ENCODE measurements at places on chromosomes 2 and 18.

DNA sequence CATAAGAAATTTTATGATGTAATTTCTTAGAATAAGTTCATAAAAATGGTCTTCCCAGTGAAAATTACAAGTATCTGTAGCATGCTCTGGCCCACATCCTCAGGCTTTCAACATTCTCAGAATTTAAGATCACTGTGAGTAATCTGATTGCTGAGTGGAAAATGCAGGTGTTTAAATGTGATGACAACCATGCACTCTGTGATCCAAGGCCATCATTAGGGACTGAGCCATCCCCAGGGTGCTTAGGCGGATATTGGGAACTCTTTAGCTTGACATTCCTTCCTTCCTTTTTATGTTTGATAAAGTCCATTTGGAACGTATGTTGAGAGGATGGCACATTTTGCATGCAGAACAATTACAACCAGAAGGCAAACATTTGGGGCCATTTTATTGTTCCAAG lies 95.5 kb downstream of the ARL4C start:
- DNase-seq, result no peak

GRCh38 chr2:11550901-11551568 lies 17.2 kb downstream of the GREB1 start:
- no peak for DNase-seq

DNA sequence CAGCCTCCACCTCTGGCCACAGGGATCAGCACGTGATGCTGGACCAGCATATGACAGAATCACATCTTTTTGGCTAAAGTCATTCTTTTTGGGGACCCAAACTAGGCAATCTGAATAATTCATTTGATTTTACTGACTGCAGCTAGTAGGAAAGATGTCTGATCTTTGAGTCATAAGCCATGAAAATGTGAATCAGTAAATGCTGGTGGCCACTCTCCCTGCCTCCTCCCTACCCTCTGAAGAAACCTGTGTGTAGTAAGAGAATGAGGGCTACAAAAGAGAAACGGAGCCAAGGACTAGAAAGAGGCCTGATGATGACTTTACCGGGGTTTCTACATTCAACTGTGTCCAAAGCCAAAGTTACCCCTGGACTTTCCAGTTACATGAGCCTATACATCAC lies 10.1 kb upstream of the LRPPRC start:
- DNase-seq, result no peak

DNA sequence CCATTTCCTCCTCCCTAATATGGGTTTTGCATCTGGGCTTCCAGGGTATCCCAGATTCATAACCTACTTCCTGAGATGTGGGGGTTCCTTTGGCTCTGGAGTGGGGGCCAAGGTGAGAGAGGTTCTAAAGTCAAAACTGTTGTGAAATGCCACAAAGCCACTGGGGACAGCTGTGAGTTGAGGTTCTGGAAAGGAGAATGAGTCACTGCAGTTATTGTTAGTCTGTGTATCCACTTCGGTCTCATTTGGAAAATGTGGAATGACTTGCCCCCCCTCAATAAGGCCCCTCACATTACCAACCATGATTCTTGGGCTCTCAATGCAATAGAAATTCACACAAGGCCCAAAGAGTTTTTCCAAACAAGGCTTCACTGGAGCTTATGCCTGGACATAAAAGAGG lies 51.1 kb upstream of the LGALSL start:
- no peak for DNase-seq

DNA sequence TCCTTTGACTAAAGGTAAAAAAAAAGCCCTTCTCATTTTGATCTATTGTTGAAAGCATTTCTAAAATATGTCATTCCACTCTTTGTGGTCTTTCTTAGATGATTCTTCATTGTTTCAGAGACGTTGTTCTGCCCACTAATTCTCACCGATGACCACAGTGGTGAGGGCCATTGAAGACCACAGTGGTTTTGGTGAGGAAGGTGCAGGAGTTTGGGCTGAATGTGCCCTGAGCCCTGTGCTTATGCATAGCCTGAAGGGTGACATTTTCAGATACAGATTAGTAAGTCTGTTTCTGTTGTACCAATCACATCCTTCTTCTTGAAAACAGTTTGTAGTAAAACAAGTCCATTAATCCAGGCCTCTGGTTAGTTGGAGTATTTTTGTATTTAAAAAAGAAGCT lies 251.3 kb upstream of the ATP5MC3 start:
- no peak for DNase-seq

DNA sequence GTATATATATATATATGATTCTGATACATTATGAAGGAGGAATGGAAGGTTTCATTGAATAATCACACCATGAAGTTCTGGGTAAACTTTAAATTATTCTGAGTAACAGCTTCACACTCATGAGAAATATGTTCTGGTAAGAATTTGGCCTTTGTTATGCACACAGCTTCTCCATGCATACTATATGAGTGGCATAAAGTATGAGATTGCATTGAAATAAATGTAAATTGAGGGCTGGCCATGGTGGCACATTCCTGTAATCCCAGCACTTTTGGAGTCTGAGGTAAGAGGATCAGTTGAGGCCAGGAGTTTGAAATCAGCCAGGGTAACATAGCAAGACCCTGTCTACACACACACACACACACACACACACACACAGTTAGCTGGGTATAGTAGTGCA lies 50.0 kb upstream of the ARL5A start:
- DNase-seq, result no peak

DNA sequence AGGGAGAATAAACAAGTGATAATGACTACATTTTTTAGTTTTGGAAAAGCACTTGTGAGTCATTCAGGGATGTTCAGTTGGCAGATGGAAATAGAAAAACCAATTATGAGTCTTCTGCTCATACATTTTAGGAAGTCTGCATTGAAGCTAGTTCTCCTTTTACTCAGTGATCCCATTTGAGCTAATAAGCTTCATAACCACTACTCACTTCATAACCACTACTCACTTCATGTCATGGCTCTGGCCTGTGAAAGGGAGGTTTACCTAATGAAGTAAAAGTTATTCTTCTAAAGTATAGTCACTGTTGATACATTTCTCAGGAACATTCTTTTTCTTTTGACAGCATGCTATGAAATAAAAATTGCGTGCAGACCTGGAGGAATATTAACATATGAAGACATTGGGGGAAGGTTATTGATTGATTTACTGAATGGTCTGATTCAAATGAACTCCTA lies 948.7 kb downstream of the TSN start:
- DNase-seq, result no peak

DNA sequence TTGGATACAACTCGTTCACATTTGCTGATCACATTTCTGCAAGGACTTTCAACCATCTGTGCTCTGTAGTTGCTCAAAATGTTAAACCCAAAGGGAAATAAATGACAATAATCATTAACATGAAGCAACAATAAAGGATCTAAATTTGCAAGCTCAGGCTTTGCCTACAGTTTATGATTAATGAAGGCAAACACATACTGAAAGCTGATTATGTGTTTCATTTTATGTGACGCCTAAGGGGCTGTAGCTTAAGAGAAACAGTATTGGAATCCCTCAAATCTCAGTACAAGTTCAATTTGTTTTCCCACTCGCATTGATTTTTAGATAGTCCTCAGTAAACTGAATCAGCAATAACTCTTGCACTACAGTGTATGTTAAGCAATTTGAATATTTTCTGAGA lies 160.3 kb upstream of the FSIP2 start:
- no peak for DNase-seq

DNA sequence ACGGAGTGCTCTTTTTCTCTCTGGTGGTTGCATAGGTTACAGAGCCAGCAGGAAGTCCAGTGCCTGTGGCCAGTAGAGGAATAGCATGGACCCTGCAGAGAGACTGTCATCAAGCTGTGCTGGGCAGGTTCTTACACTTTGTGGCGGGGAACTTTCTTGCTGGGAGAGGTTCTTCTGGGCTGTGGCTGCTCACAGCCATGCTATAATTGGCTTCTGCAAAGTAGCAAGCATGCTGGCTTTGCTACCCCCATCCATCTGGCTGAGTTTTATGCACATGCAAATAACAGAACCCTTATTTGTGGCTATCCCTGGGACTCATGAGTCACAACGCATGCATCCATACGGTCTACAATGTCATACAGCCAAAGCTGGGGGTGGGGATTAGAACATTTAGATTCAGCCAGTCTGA lies 68.9 kb downstream of the PLCL1 start:
- no peak for DNase-seq

DNA sequence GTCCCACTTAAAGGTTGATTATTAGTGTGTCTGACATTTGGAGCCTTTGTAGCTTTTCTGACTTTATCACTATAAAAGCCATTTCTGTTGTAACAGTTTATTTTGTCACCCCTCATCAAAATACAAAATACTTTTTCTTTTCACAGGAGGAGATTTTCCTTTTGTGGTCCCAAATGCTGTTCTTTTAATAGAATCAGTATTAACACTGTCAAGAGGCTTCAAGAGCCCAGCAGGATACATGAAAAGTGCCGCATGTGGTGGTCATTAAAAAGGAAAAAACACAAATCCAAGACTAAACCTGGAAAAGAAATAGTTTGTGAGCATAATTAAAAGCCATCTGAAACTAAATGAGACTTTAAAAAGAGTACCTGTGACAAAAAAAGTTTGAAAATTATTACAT lies 515.7 kb downstream of the DCDC2C start:
- no peak for DNase-seq
